ENCODE measurements at places on chromosomes 6 and 20. TPM values are rescaled to one million over a fixed set of nuclear protein-coding genes. Genes with fewer than 3 reads are reported as not detected.
A peak's percentile ranks its signal among the peaks of the same experiment; 100 is the strongest.

Gene RGS17
- 0.36 TPM for polyA plus RNA-seq

Gene SLC22A1
- polyA plus RNA-seq = not detected

Gene SNX21
- 54.7 TPM for polyA plus RNA-seq

DNA sequence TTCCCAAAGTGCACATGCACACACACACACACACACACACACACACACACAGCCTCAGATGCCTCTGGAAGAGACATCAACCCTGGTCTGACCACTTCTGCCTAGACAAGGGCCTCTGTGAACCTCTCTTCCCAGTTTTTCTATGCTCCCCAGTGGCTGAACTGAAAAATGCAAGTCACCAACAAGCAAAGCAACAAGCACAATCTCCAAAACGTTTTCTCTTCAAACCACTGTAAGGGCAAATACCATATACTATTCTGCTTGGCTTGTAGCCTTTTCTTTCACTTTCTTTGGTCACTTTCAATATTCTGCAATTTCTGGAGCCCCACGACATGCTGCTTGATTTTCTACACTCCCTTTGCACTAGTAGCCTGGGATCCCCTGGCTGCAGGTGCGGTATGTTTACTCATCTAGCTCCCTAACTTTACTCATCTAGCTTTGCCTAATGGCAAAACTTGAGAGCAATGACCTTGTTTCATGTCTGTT lies 121.4 kb upstream of the DST start:
- DNase-seq = peak; percentile 54

- no peak for DNase-seq
These were observed 272.5 kb downstream of the BTBD9 start for GRCh38 chr6:38367231-38367630.

DNA sequence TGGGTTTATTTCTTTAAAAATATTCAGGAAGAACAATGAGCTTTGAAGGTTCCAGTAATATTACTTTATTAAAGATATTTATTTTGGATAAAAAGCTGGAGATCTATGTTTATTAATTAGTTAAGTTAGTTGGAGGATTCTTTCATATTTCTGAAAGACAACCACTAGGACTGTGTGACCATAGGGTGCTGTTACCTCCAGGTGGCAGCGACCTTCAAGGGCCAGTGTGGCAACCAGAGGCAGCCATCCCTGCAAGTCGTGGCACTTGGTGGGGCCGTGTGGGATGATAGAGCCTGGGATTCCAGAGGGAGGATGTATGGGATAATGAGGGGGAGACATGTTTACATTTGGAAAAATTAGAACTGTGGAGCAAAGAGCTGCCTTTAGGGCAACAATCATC lies 95.5 kb upstream of the SCP2D1 start:
- no peak for DNase-seq

- no peak for DNase-seq
These were observed 99.4 kb downstream of the NCOA3 start for GRCh38 chr20:47600967-47601547.

GRCh38 chr6:30726506-30727413 lies 6.6 kb downstream of the TUBB start:
- peak; percentile 57 for DNase-seq

Gene RALY
- 113 TPM for polyA plus RNA-seq

Gene RBM24
- 3.5 TPM for polyA plus RNA-seq

GRCh38 chr6:121540210-121540609 lies 104.8 kb downstream of the GJA1 start:
- no peak for DNase-seq

GRCh38 chr6:71157345-71157744 lies 131.3 kb upstream of the OGFRL1 start:
- DNase-seq = no peak

GRCh38 chr6:43226192-43226851 lies 3.0 kb downstream of the DNPH1 start:
- DNase-seq = no peak

DNA sequence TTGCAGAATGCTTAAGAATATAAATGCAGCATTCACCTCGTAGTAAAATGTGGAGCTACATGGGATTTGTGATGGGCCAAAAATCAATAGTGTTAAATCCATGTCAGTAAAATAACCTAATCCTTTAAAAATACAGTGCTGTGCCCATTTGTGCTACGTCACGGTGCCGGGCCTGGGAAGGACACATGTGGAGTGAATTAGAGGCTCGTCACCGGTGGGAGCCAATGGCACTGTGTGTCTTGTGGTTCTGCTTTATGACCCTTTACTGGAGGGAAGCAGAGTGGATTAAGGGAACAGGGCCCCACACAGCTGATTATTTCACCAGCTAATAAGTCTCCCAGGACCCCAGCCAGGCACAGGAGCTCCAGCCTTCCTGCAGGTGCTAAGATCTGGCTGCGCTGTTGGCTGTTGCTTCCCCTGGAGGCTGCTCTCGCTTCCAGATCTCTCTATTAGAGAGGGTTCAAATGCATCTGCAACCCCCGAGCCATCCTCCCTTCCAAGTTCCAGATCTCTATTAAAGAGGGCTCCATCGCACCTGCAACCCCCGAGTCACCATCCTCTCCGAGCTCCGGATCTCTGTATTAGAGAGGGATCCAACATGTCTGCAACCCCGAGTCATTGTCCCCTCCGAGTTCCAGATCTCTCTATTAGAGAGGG lies 405.8 kb downstream of the CDH4 start:
- no peak for DNase-seq

GRCh38 chr20:2101057-2101864 lies at the start of gene STK35:
STK35 (plus strand) TSS chr20:2101827; CDS start chr20:2101882, 55 bp downstream.
- no peak for DNase-seq

GRCh38 chr6:135651964-135652755 lies 154.6 kb upstream of the AHI1 start:
- DNase-seq = no peak

- DNase-seq = no peak
These were observed 26.1 kb upstream of the FANCE start for GRCh38 chr6:35426074-35426473.

DNA sequence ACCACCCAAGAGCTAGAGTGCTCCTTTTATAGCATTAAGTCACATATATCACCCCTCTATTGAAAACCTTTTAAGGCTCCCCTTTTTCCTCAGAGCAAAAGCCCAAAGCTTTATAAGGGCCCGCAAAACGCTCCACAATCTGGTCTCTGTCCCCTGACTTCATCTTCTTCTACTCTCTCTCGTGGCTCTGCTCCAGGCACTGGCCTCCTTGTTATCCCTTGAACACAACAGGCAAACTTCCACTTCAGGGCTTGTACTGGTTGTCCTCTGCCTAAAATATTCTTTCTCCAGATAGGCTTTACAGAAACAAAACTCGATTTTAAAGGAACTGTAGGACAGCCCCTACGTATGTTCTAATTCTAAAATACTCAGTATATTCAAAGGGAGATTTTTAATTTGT lies 44.0 kb upstream of the SPDEF start:
- no peak for DNase-seq

DNA sequence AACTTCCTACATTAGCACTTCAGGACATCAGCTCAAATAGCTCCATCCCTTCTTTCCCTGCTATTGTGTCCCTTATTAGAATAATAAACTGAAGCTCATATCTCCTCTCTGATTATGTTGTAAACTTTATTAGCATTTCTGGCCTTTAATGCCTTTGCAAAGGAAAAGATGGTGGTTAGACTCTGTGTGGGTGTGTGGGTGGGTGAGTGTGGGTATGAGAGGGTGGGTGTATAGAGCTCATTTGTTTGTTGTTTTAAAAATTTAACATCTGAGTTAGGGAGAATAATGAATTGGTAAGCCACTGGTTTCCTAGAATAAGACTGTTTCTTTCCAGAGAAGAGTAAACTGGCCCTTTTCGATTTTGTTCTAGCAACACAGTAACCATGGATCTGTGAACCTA lies 70.6 kb upstream of the L3MBTL3 start:
- no peak for DNase-seq

- DNase-seq = peak; percentile 73
These were observed 6.0 kb downstream of the OPN5 start for GRCh38 chr6:47787620-47788497.

Gene RAMACL
- polyA plus RNA-seq = 0.31 TPM

- peak; percentile 66 for DNase-seq
These were observed 28.8 kb downstream of the METTL24 start for GRCh38 chr6:110329348-110329713.

DNA sequence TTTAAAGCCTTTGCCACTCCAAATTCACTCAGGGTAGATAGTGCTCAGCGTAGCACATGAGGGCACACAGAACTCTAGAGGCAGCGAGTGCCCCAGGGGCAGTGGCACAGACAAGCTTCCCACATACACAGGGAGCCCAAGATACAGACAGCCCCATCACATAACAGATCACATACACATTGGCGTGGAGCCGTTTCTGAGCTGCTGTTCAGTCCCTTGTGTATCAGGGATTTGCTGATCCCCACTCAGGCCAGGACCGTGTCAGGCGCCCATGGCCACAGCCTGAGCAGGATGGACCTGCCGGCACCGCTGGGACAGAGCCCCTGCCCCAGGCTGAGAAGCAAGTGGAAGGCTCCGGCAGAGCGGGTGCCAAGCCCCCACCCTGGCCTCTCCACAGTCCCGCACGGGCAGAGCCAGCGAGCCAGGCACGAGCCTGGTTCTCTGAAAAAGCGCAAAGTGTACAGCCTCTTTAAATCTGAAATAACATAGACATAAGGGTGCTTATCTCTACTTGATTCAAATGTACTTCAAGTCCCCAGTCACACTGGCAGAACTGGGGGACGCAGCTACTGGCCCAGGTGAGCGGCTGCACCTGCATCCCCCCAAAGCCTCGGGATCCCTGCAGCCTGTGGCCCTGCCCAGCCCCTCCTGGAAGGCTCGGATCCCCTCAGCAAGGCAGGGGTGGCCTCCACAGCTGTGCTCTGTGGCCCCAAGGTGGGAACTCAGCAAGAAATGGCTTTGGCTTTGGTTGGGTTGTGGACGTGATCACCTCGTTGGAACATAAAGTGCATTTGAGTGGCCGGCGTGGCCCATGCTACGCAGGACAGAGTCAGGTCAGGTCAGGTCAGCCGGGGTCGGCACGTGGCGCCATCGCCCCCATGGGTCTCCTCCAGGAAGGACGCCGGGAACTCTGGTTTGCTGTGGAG lies 231.3 kb downstream of the ERMARD start:
- no peak for DNase-seq

DNA sequence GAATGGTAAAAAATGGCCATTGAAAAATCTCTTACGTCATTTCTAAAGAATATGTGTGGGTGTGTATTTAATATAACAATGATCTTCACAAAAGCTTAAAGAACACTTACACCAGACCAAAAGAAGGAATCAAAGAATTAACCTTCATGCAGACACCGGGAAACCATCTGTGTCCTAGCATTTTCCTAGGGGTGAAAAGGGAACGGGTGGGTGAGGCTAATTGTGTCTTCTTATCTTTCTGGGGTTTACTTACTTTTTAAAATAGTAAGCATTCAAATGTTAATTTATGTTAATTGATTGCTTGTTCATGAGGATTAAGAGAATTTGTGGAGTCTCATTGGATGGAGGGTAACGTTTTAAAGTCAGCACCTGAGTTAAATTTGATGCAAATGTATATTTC lies 47.5 kb downstream of the BMP2 start:
- DNase-seq = no peak

DNA sequence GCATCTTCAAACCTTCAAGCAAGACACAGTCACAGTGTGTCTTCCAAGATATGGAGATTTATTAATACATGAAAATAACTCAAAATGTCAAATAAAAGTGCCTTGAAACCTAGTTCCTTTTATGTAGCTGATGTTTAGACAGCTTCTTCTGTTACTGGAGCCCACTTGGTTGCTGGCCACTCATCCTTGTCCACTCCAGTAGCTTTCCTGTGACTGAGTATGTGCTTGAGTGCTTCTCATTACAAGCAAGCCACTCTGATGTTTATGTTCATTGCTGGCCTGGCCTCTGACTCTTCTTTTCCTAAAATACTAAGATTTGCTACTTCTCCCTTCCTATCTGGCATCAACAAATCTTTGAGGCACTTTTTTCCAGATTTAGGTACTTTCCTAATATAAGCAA lies 545.2 kb upstream of the MAN1A1 start:
- DNase-seq = no peak

Measured in GM23248 (cell line).